ENCODE measurements at places on chromosomes 7 and 10.

DNA sequence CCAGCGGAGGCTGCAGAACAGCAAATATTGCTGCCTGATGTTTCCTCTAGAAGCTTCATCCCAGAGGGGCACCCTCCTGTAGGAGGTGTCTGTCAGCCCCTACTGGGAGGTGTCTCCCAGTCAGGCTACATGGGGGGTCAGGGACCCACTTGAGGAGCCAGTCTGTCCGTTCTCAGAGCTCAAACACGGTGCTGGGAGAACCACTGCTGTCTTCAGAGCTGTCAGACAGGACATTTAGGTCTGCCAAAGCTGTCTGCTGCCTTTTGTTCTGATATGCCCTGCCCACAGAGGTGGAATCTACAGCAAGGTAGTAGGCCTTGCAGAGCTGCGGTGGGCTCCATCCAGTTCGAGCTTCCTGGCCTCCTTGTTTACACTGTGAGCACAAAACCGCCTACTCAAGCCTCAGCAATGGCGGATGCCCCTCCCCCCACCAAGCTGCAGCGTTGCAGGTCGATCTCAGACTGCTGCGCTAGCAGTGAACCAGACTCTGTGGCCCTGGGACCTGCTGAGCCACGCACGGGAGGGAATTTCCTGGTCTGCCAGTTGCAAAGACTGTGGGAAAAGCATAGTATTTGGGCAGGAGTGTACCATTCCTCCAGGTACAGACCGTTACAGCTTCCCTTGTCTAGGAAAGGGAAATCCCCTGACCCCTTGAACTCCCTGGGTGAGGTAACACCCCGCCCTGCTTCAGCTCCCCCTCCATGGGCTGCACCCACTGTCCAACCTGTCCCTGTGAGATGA, 17.7 kb upstream of the MINDY3 start:
- DNase-seq: peak; percentile 62

DNA sequence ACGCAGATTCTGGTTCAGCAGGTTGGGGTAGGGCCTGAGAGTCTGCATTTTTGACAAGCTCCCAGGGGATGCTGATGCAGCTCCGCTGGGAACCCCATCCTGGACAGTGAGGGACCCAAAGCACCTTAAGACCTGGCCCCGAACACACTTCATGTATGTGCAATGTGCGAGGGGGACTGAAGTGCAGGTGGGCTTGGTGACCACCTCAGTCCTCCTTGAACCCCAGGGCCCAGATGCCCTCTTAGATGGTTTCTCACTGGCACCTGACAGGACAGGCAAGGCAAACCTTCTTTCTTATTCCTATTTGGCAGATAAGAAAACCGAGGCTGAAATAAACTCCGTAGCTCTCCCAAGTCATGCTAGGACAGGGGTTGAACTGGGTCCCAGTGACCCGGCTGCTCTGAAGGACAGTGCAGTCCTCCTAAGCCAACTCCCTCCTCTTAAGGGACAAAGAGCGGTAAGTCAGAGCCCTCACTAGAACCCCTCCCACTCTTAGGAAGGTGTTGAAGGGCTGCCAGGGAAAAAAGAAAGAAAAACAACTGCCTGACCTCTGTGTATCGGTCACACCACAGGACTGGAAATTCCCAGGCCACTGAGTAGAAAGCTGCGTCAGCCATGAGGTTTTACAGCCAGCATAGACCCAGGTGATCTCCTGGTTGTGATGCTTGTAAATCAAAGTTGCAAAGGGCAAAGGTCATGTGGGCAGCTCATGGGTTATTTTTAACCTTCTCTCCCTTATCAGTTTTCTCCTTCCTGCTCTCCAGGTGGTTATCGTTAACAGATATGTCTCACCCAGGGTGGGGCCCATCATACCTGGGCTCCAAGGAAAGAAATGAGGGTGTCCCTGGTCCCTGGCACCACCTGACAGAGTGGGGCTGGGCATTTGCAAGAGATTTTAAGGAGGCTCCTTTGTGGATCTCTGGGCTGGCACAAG, 90.9 kb upstream of the SMNDC1 start:
- DNase-seq: no peak

DNA sequence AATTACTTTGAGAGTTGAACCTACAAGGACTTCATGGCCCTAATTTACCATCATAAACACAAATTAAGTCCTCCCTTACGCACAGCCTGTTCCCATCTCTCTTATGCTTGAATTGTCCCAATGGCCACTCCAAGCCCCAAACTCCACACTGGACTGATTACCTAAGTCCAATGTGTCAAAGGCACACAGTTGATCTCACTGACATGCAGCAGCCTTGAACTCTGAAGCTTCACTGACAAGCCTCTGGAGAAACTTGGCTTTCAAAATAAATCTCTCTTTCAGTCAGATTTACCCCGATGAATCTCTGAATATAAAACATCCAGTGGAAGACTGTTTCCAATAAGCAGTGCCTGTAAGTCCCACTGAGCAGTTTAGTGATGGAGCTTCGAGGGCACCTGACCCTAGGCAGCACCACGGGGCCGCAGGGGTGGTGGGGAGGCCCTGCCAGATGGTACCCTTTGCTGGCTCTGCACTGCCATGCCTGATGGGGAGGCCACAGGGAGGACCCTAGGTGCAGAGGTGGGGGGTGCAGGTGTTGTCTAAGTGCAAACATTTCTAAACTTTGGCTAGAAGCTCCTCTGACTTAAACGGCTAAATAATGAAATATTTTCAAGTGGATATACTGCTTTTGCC, 3.3 kb upstream of the MAT1A start:
- DNase-seq: no peak

DNA sequence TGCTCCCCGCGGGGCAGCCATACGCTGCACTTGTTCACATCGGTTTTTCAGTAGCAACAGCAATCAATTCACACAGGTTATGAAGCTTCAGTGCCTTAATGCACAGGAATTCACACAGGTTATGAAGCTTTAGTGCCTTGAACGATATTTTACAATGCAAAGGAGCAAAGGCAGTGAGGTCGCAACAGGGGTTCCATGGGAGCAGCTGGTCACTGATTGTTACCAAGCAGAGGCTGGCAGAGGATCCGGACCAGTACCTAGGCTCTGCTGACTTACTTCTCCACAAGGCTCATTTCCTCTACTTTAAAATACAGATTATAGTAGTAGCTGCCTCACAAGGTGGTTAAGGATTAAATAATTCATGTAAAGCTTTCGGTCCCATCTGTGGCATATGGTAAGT, 95.2 kb upstream of the ODAD2 start:
- no peak for DNase-seq

DNA sequence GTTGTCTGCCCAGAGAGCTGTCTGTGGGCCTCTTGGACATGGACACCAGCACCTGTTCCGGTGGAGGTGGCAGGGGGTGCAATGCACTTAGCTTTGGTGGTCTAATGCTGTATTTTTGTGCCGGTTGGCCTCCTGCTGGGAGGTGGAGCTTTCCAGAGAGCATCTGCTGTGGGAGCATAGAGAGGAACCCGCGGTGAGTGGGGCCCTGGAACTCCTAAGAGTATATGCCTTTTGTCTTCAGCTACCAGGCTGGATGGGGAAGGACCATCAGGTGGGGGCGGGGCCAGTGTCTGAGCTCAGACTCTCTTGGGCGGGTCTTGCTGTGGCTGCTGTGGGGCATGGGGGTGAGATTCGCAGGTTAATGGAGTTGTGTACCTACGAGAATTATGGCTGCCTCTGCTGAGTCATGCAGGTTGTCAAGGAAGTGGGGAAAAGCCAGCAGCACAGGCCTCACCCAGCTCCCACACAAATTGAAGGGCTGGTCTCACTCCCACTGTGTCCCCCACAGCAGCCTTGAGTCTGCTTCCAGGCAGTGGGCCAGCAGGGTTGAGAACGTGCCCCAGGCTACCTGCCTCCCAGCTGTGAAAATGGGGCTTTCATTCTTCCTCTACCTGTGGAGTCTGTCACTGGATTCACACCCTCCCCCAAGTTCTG, 29.0 kb downstream of the JAKMIP3 start:
- DNase-seq: no peak

DNA sequence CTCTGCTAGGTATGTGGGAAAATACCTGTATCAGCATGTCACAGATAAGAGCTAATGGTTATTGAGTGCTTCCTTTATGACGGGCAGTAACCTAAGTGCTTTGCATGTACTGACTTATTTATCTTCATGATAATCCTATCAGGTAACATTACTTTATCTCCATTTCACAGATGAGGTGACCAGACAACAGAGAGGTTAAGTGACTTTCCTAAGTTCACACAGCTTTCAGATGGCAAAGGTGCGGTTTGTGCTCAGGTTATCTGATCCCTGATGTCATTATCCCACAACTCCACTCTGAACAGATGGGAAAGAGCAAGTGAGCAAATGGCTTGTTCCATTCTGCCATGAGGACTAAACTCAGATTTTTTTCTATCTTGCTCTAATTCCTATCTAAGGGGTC, 217.0 kb upstream of the PODXL start:
- no peak for DNase-seq

GRCh38 chr10:92108120-92108519, 182.8 kb downstream of the CPEB3 start:
- no peak for DNase-seq

GRCh38 chr10:122500194-122500593, 38.8 kb downstream of the HTRA1 start:
- DNase-seq: no peak

GRCh38 chr10:25831080-25831479, 102.9 kb upstream of the MYO3A start:
- DNase-seq: no peak

- peak; percentile 65 for DNase-seq
These were observed 38.9 kb upstream of the CHST15 start for GRCh38 chr10:124132306-124132705.

DNA sequence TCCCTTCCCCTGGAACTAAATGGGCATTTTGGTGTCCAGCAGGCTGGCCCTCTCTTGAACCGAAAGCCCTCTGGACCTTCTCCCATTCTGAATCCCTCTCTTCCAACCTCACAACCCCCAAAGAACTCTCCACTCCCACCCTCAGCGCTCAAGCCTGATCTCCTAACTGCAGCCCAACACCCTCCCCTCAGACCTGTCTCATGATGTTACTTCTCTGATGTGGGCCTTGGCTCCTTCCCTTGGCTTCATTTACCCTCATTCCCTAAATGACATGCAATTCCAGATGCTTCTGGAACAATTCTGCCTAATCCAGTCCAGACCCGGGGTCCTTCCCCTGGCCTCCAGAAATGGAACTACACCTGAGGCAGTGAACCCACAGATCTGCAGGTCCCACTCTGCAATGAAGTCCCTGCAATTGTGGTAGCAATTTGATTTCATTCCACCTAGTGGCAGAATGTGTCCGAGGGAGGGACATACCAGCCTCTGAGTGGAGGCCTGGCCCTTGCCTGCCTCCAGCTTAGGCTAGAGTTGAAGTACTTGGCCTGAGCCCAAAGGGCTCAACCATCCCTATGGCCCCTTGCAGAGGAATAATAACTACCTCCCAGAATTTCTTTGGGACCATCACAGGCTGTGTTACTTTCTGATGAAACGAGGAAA, 4.1 kb upstream of the CEP41 start:
- no peak for DNase-seq

DNA sequence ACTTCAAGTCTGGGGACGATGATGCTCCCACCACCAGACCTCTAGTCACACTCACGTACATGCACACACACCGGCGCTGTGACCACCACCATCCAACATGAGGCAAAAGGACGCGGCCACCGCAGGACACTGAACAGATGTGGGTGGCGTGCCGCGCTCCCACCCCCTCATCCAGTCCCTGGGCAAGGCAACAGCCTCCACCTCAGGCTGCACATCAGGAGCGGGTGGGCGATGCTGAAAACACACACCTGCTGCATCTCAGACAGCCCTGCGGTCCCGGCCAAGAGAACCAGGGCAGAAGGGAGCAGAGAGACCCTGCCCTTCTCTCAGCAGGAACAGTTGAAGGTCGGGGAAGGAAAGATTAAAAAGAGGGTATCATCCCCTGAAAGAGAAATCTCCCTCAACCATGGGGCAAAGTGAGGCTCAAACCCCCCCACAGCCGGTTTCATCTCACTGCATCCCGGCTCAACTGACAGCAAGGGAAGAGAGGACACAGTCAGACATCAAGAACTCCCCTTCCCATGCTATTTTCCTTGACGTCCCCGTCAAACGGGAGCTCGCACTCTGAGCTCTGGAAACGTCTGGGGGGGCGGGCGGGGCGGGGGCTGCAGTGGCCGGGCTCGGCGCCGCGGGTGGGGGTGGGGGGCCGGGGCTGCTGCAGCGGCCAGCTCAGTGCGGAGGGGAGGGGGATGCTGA, 1.1 kb downstream of the CAMK2G start:
- DNase-seq: no peak

DNA sequence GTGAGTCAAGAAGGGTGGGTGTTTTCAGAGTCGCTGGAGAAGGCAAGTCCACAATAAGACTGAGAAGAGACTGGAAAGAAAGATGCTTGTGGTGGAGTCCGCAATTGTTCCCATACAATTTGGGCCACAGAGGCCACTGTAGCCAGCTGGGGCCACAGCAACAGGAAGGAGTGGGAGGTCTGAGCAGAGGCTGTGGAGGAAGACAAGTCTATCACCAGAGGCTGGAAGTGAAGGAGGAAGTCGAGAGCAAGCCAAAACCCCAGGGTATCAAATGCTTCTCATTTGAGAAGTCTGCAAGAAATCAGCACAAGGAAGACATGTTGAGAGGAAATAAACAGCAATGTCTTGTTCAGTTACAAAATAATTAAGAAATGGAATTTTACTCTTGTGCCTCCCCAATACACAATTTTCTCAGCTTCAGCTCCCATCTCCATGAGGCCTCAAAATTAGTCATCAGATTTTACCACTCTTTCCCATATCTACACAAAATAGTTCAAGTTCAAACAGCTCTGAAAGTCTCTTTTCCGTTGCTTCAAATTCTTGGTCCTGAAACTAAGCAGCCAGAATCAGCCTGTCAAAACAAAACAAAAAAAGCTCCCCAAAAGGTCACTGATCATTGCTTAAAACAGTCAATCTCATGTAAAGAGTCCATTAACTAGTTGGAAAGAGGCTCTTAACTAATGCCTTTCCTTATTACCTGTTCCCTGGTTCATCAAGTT, 31.6 kb downstream of the SLC16A12 start:
- no peak for DNase-seq

DNA sequence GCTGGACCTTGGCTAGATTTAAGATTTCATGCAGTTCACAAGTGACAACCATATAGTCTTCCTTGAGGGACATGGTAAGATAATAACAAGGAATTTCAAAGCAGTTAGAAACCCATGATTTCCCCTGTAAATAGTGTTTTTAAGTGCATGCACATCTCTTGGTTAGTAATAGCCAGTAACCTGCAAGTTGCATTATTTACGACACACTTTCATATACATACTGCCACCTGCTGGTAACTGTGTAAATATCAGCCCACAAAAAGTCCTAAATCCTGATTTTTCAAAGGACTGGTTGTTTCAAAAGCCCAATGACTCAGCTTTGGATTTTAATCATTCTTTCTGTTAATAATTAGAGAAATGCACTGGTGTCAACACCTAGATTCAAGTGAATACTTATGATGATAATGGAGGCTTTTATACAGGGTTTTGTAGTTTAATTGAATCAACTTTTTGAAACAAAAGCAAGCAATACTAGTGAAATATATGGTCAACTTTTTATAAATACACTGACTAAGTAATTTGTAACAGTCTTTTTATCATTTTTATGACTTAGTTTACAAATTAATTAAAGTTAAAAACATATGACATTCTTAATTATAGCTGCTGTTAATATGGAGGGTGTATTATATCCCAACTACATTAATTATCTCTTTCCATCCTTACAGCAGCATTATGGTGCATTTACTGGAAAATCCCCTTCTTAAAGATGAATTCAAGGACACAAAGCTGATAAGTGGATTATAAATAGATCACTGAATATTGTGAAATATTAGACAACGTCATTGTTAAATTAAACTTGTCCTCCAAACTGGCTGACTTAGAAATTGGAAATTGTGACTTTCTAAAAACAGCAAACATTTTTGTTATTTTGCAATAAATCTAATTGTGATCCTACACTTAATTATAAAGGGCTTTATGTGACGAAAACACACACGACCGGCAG, 367.7 kb upstream of the SEMA3D start:
- DNase-seq: no peak

- no peak for DNase-seq
These were observed 201.1 kb upstream of the HDAC9 start for GRCh38 chr7:18294411-18294810.
